ENCODE measurements at places on chromosomes 4 and X. TPM values are rescaled to one million over a fixed set of nuclear protein-coding genes. Genes with fewer than 3 reads are reported as not detected.
A peak's percentile ranks its signal among the peaks of the same experiment; 100 is the strongest.

DNA sequence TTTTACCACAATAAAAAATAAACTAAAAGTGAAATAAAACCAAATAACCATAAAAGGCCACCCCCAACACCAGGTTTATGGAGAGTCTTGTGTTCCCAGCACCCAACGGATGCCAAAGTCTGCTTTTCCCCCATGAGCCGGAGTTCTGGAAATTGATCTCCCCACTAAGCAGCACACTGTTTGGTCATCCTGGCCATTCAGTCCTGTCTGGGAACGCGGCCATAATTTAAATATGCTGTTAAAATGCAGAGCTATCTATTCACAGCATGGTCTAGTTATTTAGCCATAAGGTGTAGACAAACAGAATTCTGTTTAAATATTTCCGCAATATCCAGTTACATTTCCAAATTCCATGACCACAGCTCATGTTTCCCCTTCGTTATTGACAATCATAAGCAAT is 129.6 kb upstream of the TBL1X start:
- no peaks in the 10 kb centered on the region for H3K36me3 ChIP-seq
- H3K27ac ChIP-seq: no peak overlapping the region
- peaks cover 24% of the 10 kb centered on the region for H3K4me1 ChIP-seq

DNA sequence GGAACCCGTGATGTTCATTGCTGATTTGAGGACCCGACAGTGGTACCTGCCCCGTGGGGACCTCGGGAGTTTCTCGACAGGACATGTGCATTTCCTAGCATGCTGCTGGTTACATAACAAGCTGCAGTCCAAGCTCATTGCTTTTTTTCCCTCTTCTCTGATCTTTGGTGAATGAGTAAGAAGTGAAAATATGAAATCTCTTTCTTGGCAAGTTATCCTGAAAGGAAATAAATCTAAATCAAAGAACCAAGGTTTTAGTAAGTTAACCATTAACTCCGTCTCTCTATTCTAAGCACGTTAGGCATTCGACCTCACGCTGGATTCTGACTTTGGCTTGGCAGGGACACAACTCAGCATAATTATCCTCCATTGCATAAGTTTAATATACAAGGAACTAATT is 86.6 kb downstream of the STK32B start:
- H3K27ac ChIP-seq: no peak overlapping the region
- no peaks in the 10 kb centered on the region for H3K36me3 ChIP-seq
- no peak overlapping the region for H3K4me3 ChIP-seq
- H3K4me1 ChIP-seq: no peaks in the 10 kb centered on the region
- H3K27me3 ChIP-seq: peaks cover 1% of the 10 kb centered on the region

DNA sequence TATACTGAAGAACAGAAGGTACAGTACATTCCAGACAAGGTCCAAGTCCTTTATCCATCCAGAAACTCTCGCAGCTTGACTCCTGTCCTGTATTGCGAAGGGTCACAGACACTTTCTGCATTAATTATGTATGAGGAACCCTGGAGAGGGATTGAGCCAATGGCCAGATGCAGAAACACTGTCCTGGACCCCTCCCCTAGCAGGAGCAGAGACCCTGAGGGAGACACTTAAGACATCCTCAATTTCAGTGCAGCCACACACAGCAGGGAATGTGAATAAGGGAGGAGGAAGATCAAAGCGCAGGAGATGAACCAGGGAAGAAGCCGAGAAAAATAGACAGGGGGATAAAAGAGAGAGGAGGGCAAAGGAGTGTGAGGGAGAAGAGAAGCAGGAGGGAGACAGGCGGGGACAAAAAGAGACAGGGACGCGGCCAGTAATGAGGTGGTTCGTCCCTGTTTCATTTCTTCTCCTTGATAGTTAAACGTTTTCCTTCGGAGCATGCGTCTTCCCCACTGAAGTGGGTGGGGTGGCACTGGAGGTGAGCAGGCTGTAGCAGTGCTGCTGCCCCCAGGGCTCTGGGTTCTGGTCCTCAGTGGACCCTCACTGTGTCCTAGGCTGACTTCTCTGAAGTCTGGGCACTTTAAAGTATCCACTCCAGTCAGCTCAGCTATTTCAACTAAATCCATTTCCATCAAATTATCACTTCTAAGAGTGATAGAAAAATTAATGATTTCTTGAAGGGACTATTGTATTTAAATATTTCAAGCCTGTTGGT is 356.4 kb upstream of the NOCT start:
- peaks cover 9% of the 10 kb centered on the region for H3K27me3 ChIP-seq
- no peak overlapping the region for H3K27ac ChIP-seq
- no peak overlapping the region for H3K4me3 ChIP-seq
- no peaks in the 10 kb centered on the region for H3K4me1 ChIP-seq

GRCh38 chrX:67635424-67635823 is 91.6 kb downstream of the AR start:
- H3K27me3 ChIP-seq: no peaks in the 10 kb centered on the region
- H3K36me3 ChIP-seq: no peaks in the 10 kb centered on the region
- no peak for DNase-seq

DNA sequence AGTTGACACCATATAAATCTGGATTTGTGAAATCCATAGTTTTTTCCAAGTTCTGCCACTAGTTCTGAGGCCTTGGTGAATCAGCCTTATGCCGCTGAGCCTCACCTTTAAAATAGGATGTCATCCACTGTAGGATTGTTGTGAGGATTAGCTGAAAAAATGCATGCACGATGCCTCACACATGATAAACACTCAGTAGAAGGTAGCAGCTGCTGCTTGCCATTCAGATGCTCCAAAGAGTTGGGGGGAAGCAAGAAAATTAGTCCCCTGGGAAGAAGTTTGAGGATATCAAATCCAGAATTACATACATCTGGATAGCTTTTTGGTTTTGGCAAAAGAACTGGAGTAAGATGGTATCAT is 7.4 kb downstream of the MMAA start:
- no peak overlapping the region for H3K4me3 ChIP-seq
- H3K27ac ChIP-seq: no peak overlapping the region
- no peak for DNase-seq

- H3K4me3 ChIP-seq: no peak overlapping the region
- no peaks in the 10 kb centered on the region for H3K36me3 ChIP-seq
- H3K27me3 ChIP-seq: peaks cover 18% of the 10 kb centered on the region
- H3K4me1 ChIP-seq: no peaks in the 10 kb centered on the region
These were observed 22.7 kb downstream of the PSAPL1 start for GRCh38 chr4:7411896-7412553.

- H3K36me3 ChIP-seq: no peaks in the 10 kb centered on the region
These were observed 20.3 kb upstream of the VEGFD start for GRCh38 chrX:15404401-15405096.

GRCh38 chr4:8169763-8170162 is 11.2 kb upstream of the ABLIM2 start:
- H3K4me3 ChIP-seq: no peak overlapping the region
- no peaks in the 10 kb centered on the region for H3K36me3 ChIP-seq
- H3K4me1 ChIP-seq: peaks cover 3% of the 10 kb centered on the region
- DNase-seq: no peak
- H3K27me3 ChIP-seq: peaks cover 7% of the 10 kb centered on the region

GRCh38 chrX:19750783-19751467 is 136.5 kb downstream of the SH3KBP1 start:
- H3K4me3 ChIP-seq: no peak overlapping the region
- H3K27ac ChIP-seq: peak overlapping the region; percentile 95

- H3K4me1 ChIP-seq: peaks cover 24% of the 10 kb centered on the region
- no peak for DNase-seq
- H3K27me3 ChIP-seq: no peaks in the 10 kb centered on the region
- peaks cover 51% of the 10 kb centered on the region for H3K36me3 ChIP-seq
These were observed 79.3 kb downstream of the RBPJ start for GRCh38 chr4:26400132-26400531.

DNA sequence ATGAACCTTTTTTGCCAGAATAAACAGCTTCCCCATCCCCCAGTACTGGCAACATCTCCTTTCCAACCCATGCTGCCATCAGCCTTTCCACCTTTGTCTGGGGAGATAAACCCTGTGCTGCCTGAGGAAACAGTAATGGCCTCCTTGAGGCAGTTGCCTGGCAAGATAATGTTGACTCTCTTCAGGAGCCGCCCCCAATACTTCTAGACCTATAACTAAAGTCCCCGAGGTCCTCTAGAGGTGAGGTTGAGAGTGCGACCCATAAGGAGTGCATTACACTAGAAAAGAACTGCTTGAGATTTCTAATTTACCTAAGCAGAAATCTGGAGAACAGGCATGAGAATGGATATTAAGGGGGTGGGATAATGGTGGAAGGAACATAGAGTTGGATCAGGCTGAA is 963.2 kb upstream of the PCDH7 start:
- H3K27ac ChIP-seq: no peak overlapping the region
- no peaks in the 10 kb centered on the region for H3K36me3 ChIP-seq
- H3K4me1 ChIP-seq: no peaks in the 10 kb centered on the region
- no peaks in the 10 kb centered on the region for H3K27me3 ChIP-seq
- DNase-seq: no peak

DNA sequence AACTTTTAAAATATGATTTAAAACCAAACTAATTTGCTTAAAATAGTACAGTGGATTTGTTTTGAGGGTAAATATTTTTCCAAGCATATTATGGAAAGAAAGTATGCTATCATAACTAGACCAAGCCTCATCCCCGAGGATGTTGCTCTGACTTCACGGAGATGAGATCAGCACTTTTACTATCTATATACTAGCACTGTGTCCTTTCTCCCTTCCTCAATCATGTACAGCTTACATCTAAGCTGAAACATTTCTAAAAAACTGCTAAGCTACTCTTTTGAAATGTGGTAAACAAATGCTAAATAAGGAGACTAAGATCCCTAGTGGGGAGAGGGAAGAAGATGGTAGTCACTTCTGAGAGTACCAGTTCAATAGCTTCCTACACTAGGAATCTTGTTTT is 23.8 kb downstream of the AMMECR1 start:
- peaks cover 11% of the 10 kb centered on the region for H3K36me3 ChIP-seq
- DNase-seq: no peak
- no peaks in the 10 kb centered on the region for H3K27me3 ChIP-seq
- H3K4me3 ChIP-seq: no peak overlapping the region
- H3K27ac ChIP-seq: no peak overlapping the region

DNA sequence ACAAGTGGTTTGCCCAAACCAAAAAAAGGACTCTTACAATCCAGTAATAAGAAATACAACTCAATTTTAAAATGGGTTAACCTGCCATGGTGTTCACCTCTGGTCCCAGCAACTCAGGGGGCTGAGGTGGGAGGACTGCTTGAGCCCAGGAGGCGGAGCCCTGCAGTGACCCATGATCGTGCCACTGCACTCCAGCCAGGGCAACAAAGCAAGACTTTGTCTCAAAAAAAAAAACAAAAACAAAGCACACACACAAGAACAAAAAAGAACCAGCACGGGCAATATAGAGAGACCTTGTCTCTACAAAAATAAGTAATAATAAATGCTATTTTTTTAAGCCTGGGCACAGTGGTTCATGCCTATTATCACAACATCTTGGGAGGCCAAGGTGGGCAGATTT is 28.7 kb downstream of the ARAP2 start:
- H3K27me3 ChIP-seq: no peaks in the 10 kb centered on the region
- no peak overlapping the region for H3K4me3 ChIP-seq
- no peak for DNase-seq
- H3K36me3 ChIP-seq: peaks cover 20% of the 10 kb centered on the region
- H3K27ac ChIP-seq: no peak overlapping the region

IL21 gene
- total RNA-seq: 65.1 TPM

COL4A6 gene
- not detected for total RNA-seq

MAP9 gene
- total RNA-seq: 8.1 TPM

SLC39A8 gene
- 53.5 TPM for total RNA-seq

GABRE gene
- not detected for total RNA-seq

FGA gene
- not detected for total RNA-seq

BTK gene
- not detected for total RNA-seq

MTTP gene
- total RNA-seq: 0.25 TPM
